ENCODE measurements at places on chromosomes 16 and 17. TPM values are rescaled to one million over a fixed set of nuclear protein-coding genes. Genes with fewer than 3 reads are reported as not detected.

Gene CD7
- not detected for total RNA-seq

Gene FNDC8
- total RNA-seq = not detected

Gene CCL14
- not detected for total RNA-seq

Gene KRTAP17-1
- total RNA-seq = not detected

Gene KCNJ12
- 0.10 TPM for total RNA-seq

Gene NPIPB4
- total RNA-seq = 3.8 TPM

Gene PPP1R27
- not detected for total RNA-seq

GRCh38 chr17:40316571-40317344 lies 7.8 kb downstream of the RARA start:
- peak; percentile 85 for DNase-seq

- DNase-seq = no peak
Observed at GRCh38 chr17:80850817-80851216, 140.8 kb upstream of the CHMP6 start.

DNA sequence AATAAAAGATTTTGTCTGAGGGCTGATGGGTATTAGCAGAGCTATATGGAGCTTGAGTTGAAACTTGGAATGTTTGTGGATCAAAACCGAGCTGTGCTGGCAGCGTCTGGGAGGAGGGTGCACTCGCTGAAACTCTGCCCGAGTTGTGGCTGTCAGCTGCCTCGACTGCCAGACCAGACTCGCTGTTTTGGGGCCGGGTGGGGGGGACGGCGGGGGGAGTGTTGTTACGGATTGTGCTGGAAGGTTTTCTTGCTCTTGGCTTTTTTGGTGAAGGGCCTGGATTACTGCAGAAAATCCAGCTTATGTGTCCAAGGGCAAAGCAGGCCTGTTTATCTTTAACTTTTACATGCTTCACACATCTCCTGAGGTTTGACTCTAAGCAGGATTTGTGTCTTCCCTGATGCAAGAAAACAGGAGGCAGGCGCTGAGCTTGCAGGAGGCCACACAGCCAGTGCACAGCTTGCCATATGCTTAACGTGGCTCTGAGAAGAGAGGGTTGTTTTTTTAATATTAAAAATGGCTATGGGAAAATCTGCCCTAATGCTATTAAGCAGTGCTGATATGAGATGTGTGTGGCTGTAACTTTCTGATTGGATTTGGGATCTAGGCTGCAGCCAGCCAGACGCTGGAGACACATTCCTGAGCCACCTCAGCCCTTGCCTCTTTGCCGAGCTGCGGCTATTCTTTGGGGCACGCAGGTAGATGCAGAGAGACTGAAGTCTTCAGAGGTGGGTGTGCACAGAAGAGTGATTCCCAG lies 20.5 kb upstream of the RPTOR start:
- no peak for DNase-seq

DNA sequence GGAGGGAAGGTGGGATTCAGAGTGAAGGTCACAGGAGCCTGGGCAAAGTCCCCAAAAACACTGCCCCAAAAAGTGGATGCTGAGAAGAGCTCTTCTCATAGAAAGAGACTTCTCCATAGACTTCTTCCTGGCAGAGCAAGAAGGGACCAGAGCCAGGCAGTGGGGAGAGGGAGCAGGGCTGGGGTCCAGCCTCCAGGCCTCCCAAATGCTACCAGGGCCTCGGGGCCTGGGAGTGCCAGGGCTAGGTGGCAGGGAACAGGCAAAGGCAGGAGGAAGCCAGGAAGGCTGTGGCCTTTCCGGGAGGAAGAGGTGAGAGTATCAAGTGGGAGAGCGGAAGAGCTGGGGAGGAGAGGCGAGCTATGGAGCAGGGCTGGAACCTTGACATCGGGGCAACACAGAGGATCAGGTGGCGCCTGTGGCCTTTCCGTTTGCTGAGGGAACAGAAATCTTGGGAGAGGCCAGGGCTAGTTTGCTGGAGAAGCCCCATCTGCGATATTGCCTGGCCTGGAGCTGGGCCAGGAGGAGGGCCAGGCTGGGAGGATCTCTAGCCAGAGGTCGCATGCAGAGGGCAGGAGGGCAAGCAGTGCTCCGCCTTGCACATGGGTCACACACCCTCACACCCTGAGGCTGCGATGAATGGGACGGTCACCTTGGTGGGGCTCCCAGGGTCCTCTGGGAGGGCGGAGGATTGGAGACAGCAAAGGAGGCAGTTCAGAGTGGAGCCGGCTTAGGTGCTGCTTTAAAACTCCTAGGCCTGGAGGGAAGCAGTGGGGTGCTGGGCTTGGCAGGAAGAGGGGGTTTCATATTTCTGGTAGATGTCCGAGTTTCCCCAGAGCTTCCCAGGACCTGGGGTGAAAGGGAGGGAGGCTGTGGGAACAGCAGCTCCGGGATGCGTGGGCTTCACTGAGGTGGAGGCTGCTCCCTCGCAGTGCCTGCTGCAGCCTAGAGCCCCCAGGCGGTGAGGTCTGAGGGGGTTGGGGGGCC lies 3.4 kb downstream of the SLC16A5 start:
- no peak for DNase-seq

DNA sequence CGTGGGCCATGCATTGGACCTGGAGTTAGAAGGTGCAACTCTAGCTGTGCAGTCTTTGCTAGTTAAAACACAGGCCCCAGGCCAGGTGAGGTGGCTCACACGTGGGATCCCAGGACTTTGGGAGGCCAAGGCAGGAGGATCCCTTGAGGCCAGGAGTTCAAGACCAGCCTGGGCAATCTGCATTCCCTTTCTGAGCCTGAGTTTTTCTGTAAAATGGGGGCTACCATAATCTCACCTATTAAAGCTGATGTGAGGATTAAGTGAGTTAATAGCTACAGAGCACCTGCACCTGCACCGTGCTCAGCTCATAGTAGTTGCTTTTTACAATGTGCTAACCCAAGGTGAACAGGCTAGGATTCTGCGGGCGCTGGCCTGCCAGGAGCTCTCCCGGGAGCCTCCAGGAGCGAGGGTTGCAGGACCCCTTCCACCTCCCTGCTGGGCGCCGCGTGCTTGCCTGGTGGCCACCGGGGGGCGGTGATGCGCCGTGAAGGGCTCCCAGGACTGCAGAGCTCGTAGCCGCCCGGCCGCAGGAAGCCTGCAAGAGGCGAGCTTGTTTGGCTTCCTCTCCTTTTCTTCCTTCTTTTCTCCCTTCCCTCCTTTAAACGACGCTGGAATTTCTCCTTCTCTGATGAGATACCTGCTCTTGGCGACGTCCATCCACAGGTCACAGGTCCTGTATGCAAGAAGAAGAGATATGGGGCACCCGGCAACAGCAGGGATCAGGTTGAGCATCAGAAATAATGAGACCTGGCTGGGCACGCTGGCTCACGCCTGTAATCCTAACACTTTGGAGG lies 51.3 kb downstream of the ZFP90 start:
- peak; percentile 56 for DNase-seq

DNA sequence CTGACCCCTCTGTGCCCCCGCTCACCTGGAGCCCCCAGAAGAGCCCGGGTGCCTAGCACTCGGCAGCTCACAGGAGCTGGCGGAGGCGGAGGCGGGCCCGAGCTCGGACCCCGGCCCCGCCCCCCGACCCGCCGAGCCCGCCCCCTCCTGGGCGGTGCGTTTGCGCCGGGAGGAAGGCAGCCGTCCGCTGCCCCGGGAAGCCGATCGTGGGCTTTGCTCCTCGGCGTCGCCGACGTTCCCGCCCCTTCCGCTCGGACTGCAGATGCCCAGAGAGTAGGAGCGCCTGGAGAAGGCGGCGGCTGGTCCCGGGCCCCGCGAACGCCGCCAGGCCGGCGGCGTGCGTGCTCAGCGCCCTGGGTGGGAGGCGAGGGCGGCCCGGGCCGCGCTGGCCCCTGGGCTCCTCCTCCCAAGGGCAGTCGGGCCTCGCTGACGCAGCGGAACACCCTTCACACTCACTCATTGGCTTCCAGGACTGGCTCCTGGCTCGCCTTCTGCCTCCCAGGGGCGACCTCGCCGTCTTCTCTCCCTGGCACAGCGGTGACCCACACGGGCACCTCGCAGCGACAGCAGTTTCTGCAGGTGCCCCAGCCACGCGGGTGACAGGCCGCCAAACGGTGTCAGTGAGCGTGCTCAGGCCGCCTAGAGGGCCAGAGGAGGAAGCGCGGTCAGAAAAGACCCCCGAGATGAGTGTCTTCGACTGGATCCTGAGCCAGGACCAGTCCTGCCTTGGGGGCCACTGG lies at the start of gene PLSCR3:
TSS of gene PLSCR3 (minus strand) at position 74 of the 740 bp plus-strand sequence. CDS start 415 bp downstream, outside the sequence.
- peak; percentile 88 for DNase-seq

DNA sequence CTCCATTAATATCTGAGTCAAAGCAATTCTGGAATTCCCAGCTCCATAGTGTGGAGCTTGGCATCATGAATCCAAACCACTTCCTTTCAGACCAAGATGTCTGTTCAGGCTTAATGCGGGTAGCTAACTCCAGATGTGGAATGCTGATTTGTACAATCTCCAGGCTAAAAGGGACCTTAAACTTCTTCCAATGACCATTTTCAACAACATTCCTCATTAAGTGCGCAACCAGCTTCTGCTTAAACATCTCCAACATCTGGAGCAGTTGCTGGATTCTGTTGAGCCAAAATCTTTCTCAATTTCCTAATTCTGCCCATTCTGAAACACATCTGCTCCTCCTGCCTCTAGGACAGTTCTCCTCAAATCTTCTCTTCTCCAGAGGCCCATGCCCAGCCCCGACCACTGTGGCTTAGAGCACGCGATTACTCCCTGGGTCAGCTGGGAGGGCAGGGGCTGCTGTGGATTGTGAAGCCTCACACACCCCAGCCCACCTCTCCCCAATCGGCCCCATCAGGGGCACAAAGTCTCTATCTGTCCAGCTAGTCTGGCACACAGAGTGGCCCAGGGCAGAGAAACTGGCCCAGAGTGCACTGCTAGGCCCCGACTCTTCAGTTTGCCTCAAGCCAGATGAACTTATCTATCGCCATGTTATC lies 36.2 kb downstream of the ASPA start:
- peak; percentile 28 for DNase-seq

DNA sequence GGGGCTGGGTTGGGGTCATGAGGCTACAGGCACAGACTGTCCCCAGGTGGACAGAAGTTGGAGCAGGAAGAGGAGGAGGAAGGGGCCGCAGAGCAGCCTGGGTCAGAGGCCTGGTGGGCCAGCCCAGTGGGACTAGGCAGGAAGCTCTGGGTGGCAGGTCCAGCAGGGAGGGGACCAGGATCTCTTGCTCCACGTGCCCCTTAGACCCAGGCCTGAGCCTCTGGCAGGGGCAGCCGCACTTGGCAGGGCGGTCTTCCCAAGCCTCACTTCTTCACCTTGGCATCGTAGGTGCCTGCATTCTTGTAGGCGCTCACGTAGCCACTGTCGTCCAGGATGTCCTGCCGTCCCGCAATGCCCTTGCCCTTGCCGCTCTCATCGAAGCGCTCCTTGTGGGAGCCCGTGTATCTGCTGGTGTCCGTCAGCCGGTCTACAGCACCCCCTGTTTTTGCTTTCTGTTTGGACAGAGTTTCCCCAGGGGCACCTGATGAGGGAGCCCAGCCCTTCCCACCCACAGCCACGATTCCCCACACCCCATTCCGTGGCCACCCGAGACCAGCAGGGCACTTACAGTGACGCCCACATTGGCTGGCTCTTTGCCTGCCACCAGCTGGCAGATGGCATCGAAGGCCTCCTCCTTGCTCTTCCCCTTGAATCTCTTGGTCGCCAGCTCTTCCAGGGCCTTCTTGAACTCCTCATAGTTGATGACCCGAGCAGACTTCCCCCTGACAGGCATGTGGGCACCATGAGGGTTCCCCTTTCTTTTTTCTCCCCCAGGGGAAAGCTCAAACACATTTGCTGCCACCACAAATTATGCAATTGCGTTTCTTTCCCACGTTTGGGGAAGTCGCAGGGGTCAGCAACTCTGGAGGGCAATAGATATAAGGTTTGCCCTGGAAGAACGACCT lies 3.1 kb downstream of the TPPP3 start:
- no peak for DNase-seq

- no peak for DNase-seq
Observed at GRCh38 chr17:67246403-67246652, 1.3 kb upstream of the HELZ start.

- DNase-seq = peak; percentile 87
Observed at GRCh38 chr16:53817117-53817755, 113.3 kb downstream of the FTO start.

DNA sequence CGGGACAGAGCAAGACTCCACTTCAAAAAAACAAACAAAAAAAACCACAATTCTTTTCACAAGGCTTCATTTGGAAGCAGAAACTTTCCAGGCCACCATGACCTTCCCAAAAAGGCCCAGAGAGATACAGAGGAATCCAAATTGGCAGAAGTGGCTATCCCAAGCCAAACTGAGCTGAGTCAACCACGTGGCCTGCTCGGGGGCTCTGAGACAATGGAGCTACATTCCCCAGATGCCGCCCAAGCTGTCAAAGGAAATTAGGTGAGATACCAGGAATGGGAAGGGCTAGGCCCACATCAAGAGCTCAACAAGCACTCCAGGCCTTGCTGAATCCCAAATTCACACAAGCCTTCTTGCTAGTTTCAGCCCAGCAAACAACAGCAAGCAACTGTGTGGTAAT lies 5.7 kb upstream of the EXOSC6 start:
- no peak for DNase-seq

GRCh38 chr16:53933407-53933806 lies 229.5 kb downstream of the FTO start:
- DNase-seq = no peak

GRCh38 chr16:51434567-51435198 lies 283.6 kb upstream of the SALL1 start:
- DNase-seq = no peak

- DNase-seq = peak; percentile 42
Observed at GRCh38 chr17:44970136-44970741, 2.1 kb upstream of the C1QL1 start.

DNA sequence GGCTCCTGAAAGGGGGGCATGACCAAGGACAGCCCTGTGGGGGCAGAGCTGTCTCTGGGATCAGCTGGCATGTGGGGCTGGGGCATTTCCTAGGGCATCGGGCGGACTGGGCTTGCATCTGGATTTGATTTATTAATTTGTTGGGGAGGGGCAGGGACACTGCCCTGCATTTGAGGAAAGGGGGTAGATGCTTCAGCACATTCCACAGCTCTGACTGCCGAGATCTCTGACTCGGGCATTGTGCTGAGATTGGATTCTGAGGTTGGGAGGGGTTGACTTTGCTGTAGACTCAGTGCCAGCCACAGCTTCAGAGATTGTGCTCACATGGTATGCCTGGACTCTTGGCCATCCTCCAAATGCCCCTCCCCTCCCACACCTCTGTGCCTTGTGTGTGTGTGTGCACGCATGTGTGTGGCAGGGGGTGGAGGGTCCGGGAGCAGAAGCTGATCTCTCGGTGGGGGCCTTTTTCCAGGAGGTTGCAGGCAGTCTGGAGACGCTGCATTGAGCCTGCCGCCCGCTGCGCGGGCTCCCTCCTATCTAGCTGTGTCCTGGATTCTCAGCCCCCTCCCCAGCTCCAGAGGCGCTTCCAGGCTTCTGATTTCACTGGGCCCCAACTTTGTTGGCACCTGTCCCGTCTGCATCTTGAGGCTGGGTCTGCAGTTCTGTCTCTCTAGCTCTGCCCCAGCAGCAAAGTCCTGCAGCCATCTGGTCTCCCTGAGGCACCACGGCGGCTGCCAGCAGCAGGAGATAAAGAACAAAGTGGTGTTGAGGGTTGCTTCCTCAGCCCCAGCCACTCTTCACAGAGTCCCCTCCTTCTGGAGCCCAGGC lies 14.9 kb downstream of the IGFBP4 start:
- peak; percentile 73 for DNase-seq

- no peak for DNase-seq
Observed at GRCh38 chr17:4594931-4595684, 10.8 kb downstream of the SMTNL2 start.

- peak; percentile 37 for DNase-seq
Observed at GRCh38 chr17:80036715-80037477, 454 bp downstream of the CCDC40 start.

GRCh38 chr17:3845291-3845620 lies 790 bp downstream of the NCBP3 start:
- no peak for DNase-seq

GRCh38 chr17:48123111-48123510 lies 15.5 kb downstream of the SNX11 start:
- no peak for DNase-seq
